ENCODE measurements at places on chromosomes 1 and 21.

- no peak for DNase-seq
Measured at GRCh38 chr1:3825356-3825755, 29.1 kb upstream of the LRRC47 start.

- no peak for DNase-seq
Measured at GRCh38 chr1:160567858-160568682, 11.2 kb downstream of the CD84 start.

GRCh38 chr1:171420810-171421209 is 64.5 kb upstream of the PRRC2C start:
- no peak for DNase-seq

GRCh38 chr1:118334506-118334905 is 149.5 kb upstream of the SPAG17 start:
- DNase-seq = no peak

DNA sequence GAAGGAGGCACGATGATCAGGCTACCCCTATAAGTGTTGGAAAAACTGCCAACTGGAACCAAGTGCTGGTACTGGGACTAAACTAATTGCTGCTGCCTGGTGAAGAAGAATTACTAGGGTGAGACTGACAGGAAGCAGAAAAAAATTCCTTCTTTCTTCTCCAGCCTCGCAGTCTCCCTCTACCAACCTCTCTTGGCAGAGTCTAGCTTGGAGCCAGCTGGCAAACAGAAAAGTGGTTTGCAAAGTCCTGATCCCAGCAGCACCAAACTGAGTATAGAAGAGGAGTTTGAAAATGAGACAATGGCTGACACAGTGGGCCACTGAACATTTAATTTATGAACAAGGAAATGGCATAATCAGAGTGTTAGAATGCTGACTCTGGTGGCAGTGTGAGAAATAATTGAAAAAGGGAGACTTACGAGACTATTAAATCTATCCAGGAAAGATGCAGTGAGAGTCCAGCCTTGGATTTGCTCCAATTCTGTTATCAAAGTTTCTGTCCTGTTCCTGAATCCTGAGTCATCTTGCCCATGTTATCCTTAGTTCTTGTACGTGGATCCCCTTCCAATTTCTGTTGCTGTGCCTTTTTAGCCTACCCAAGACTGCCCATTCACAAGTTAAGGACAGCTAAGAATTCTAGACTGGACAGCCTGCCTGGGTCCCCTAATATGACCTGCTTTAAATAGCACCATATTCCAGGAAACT is 23.7 kb upstream of the DISP1 start:
- no peak for DNase-seq

DNA sequence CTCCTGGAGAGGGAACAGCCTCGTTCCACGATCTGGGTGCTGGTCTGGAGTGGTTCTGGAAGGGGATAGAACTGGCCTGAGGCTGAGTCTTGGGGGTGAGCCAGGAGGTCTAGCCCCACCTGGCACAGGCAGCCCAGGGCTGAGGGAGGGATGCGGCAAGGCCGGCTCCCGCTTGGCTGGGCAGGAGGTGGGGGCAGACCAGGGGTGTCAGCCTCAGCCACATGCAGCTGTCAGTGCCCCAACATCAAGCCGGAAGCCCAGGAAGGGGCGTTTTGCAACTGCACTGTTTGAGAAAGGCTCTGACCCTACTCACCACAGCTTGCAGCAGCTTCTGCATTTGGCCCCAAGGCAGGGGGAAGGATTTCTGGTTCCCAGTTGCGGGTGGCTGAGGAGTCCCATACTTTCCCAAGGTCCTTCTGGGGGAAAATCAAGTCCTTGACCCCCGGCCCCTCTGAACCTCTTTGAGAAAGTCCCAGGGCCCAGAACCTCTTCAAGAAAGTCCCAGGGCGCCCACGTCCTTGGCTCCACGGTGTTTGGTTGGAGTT is 2.0 kb downstream of the EFHD2 start:
- no peak for DNase-seq

DNA sequence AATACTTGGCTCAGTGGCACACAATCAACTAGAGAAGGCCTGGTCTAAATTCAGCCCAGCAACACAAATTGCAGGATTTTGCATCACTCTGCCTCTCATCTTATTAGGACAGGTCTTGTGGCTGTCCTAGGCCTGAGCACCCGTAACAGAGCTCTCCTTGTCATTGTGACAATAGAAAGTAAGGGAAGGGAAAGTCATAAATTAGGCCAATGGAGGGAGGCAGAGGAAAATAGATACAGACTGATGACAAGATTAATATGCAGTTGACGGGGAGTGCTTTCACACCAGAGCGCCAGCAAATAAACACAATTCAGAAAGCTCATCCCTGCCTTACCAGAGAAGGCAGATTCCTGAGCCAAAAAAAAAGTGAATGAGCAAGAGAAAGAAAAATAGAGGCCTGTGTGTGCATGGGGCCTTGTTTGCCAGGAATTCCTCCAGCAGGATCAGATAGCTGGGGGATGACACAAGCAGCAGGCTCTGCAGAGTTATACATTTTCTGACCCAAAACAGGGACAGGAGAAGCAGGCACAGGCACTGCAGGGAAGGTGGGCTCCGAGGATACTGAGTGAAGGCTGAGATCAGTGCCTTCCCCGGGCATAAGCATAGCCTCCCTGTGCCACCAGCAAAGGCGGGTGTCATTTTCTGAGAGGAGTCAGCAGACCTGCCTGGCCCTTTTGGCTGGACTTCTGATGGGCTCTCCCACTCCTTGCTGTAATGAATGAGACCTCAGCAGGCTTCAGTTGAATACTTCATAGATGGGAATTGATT is 110.0 kb upstream of the SPAG17 start:
- no peak for DNase-seq

DNA sequence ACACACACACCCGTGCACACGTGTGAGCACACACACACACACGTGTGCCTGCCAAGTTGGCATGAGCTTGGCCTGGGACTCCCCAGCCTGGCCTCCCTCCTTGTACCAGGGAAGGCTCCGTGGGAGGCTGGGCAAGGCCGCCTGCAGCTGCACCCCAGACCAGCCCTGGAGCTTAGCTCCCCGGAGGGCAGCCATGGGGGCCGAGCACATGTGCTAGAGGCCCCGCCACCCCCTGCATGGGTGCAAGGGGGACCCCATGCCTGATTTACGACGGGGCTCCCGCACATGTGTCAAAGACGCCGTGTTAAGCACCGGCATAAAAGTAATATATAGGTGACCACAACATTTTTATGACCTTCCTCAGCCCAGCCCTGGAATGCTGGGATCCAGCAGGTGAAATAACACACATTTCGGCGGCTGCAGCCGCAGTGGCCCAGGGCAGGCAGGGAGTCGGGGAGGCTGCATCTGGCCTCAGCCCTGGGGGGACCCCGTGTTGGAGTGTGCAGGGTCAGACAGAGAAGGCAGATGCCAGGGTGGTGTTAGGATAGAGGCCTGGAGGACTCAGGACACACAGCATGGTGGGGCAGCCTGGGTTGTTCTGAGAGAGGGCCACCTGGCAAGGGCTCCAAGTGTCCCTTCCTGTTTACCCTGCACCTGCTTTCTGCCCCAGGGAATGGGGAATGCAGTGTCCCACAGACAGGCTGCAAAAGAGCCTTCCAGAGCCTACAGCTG is 56.3 kb downstream of the WNT9A start:
- DNase-seq = peak; percentile 50

DNA sequence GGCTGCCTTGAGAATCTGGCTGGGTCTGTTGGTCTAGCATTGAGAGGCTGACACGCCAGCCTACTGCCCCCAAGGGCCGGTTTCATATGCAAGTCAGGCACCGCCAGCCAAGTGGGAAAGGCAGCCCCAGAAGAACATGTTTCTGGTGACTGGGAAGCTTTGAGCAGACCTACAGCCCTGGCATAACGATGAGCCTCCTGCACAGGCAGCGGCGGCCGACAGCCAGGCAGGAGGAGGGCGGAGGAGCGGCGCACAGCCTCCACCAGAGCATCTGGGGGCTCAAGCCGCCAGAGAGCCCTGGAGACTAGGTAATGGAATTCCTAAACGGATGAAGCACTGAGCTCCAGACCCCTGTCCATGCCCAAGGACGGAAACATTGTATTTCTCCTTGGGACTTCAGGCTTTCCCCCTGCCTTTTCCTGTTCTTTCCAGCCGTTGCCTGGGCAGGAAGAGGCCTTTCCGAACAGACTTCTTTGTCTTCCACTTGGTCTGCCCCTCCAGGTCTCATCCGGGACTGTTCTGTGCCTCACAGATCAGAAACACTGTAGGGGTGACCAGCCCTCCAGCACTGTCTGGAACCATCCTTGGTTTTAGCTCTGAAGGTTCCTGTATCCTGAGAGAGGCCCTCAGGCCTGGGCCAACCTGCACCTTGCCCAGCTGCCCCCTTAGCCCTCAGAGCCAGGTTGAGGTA is 59.5 kb downstream of the IRF2BP2 start:
- DNase-seq = no peak

DNA sequence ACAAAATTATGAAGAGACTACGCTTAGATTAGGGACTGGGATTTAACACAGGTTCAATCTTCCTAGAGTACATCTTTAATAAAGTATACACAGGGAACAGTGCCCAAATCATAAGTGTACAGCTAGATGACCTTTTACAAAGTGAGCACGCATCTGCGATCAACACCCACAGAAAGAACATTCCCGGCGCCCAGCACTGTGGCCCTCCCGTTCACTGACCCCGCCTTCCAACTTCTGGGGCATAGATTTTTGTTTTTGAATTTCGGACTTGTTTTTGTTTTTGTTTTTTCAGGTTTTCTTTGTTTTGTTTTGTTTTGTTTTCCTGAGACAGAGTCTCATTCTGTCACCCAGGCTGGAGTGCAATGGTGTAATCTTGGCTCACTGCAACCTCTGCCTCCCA is 30.6 kb upstream of the COX20 start:
- no peak for DNase-seq

DNA sequence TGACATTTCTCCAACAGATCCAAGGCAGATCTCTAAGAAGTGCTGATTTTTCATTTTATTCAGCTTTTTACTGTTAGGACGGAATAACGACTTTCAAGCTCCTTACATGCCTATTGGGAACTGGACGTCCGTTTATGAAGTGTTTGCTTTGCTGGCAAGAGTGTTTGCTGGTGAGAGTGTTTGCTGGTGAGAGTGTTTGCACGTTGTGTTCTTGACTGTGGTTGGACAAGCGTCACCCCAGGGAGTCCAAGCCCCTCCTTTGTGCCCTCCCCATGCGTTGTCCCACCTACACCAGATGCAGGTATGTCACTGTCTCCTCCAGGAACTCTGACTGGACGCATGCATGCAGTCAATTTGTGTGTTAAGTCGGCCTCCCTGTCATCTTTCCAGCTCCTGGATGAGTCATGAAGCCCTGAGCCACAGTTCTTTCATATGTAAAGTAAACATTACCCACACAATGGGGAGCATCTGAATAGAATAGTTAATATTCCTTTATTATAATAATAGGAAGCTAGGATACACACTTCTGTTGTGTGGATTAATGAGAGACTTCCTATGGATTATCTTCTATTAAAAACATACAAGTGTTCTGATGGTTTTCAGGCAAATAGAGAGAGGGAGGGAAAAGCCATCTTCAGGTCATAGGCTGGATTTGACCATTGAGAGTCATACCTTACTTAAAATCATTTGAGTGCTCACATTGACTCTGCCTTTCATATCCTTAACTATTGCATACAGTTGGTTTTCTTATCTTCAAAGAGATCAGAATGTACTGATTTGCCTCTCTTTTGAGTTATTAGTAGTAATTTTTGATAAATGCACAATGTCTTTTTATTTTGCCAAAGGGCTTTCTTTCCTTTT is 119.2 kb downstream of the GALNT2 start:
- peak; percentile 83 for DNase-seq

GRCh38 chr1:112263453-112263852 is 132.6 kb upstream of the CTTNBP2NL start:
- no peak for DNase-seq

GRCh38 chr21:42646836-42647235 is 6.6 kb upstream of the PDE9A start:
- DNase-seq = no peak

DNA sequence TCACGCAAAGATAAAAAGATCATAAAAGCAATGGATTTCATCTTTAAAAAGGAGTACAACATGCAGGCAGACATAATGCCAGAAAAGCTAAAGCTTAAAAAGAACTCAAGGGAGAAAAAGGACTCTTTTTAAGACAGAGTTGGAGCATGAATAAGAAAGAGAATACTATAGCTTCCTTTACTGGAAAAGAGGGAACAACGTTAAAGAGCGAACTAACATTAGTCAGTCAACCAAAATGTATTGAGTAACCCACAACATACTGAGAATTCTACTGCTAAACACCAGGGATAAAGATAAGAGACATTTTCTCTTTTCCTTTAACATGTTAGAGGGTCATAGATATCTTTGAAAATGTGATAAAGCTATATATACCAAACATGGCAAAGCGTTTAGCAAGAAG is 182.0 kb downstream of the DUSP10 start:
- no peak for DNase-seq

GRCh38 chr1:166888373-166889111 is 12.5 kb upstream of the TADA1 start:
- DNase-seq = no peak

GRCh38 chr1:246104927-246105326 is 402.2 kb downstream of the SMYD3 start:
- DNase-seq = no peak

GRCh38 chr1:212971312-212971711 is 21.0 kb downstream of the VASH2 start:
- DNase-seq = no peak

DNA sequence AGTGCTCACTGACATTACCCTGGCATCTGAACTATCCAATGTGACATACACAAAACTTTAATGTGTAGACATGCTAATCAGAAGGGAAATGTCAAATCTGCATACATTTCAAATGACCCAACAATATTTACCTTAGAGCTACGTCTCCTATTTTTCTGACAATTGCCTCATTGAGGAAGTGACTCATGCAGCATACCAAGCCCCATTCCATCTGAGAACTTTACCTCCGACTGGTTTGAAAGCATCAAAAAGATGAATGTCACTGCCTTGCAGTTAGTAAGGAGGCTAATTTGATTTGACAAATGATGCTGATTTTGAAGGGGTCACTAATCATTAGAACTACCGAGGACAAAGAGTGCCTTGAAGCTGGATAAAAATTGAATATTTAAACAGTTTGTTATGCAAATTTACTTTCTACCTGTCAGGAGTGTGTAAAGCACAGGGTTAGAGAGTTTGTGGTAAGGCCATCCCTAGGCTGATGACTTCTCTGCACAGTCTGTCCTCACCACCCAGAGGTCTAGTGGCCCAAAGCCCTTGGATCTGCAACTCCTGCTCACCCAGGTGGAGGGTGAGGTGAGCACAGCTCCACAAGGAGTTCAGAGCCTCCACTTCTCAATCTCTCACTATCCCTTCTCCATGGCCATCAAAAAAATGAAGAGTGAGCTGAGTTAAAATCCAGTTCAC is 500.3 kb upstream of the C1orf87 start:
- no peak for DNase-seq

DNA sequence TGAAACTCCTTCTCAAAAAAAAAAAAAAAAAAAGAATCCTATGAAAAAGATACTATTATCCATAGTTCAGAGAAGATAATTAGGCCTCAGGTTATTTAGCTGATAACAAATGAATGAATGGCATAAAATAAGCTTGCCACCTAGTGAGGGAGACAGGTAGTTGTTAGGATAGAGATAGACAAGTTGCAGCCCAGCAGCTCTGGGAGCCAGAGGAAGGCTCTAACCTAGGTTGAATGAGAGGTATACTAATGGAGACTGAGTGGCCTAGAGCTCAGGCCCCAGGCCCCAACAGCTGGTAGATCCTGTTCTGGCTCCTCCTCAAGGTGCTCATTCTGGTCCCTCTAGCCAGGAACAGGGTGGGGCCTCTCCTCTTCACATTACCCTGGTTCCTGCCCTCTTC is 20.6 kb upstream of the RSPO1 start:
- DNase-seq = no peak

GRCh38 chr1:116211294-116211693 is 100.1 kb downstream of the MAB21L3 start:
- no peak for DNase-seq

Data from breast epithelium (tissue), 4 donors.